ENCODE measurements at places on chromosomes 13 and 19. TPM values are rescaled to one million over a fixed set of nuclear protein-coding genes. Genes with fewer than 3 reads are reported as not detected.

Gene ACP7
- 0.10 TPM for total RNA-seq

Gene DOCK6
- 16.5 TPM for total RNA-seq

Gene KLK4
- total RNA-seq, result not detected

Gene GAS6
- total RNA-seq, result 41.4 TPM

Gene IGFL4
- 3.3 TPM for total RNA-seq

Gene FCER2
- total RNA-seq, result 0.50 TPM

- DNase-seq, result no peak
Observed at GRCh38 chr19:6707011-6707657, 13.3 kb downstream of the C3 start.

- DNase-seq, result no peak
Observed at GRCh38 chr13:112713517-112714253, 23.8 kb downstream of the ATP11A start.

DNA sequence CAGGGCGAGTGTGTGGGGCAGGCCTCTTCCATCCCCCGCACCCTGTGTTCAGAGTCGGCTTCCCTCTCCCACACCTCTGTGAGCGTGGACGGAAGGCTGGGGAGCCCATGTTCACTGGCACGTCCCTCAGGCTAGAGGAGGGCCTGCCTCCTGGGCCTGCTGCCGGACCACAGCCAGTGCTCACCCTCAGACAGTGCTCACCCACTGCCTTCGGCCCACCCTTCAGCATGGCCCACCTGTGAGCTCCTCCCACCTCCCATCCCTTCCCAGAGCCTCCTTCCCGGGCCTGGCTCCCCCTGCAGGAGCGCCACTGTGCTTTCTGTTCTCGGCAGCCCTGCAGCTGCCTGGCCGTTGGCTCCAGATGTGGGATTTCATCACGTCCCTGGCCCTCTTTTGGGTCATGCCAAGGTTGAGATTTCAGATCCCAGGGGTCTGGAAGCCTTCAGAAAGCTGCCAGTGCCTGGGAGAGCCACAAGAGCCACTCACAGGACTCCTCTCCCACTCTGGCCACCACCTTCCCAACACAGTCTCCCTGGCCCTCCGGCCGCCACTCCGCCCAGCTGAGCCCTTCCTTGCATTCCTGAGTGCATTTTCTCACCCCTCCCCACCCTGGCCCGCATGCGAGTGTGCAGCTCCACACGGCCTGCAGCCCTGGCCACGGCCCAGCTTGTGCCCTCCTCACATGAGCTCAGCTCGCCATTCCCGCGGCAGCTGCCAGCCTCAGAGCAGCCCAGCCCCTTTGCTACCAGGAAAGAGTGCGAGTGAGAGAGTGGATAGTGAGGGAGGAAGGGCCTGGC, 25.3 kb downstream of the CAPN12 start:
- no peak for DNase-seq

DNA sequence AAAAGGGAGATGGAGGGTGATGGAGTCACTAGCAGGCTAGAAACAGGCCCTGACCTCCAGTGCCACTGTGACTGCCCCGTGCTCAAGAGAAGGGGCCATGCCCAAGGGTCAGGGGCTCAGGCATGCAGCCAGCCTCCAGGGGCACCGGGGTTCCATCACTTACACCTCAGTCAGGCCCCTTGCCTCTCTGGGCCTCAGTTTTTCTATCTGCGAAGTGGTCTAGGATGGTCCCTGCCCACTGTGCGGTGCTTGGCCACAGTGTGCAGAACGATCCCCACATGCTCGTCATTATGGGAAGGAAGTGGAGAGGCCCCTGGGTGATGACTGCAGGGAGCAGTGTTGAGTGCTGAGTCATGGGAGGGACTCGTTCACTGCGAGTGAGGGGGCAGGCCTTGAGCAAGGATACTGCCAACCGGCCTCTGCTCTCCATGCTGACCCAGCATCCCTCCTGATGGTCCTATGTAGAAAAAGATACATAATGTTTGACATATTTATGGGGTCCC, 23.1 kb downstream of the TMED1 start:
- DNase-seq, result no peak

GRCh38 chr13:39433651-39434050, 169.3 kb downstream of the LHFPL6 start:
- DNase-seq, result no peak

- no peak for DNase-seq
Observed at GRCh38 chr13:63044589-63045313, 1629.1 kb upstream of the PCDH20 start.

DNA sequence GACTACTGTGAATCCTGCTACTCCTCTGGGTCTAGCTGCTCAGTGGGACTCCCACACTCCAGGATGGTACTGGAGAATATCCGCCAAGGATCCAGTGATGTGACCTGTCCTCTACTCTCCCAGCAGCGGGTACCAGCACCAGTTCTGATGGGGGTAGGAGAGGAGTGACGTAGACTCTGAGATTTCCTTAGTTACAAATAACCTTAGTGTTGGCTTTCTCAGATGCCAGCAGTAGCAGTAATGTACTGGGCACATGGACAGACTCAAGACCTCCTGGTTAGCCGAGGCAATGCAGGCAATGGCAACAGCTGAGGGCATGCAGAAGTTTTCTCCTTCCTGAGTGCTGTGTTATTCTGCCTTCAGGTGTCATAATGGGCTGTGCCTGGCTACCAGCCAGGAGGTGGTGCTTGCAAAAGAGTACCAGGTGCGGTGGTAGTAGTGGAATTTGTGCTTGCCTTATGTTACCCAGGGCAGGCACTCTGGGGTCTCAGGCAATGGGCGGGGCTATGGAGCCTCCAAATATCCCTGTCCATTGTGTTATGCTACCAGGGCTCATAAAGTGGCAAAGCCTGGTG, 105.3 kb upstream of the KLF5 start:
- DNase-seq, result no peak

DNA sequence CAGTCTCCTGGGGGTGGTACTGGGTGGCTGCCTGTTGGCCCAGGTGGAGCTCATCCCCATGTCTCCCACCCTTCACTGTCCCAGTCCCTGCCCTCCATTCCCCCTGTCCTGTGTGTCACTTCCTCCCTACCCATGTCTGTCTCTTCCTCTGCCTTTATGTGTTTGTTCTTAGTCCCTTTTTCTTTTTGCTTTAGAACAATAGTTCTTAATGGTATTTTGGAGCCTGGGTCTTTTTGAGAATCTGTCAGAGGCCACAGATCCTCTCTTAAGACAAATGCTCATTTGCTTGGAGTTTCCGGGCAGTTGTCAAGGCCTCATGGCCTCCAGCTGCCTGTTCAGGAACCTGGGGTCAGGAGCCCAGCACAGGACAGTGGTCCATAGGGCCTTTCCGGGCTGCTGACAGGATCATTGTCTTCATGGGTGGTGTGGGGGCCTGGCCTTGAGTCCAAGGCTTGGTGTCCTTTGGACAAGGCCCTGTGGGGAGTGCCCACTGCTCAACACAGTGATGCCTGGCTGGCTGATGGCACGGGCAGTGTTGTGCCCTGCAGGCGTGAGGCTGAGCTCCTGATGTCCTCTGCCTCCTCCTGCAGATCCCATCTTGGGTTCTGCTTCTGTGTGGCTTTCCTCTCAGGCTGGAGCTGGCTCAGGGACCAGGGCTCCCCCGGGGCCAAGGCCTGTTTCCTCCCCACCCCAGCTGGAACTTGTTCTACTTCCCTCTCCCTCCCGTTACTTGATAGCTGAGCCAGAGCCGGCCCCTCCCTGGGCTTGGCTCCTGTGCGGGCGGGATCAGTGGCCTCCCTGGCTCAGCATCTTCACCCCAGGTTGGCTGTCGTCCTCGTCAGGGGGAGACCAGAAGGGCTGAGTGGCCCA, 3.5 kb downstream of the EGLN2 start:
- no peak for DNase-seq

- no peak for DNase-seq
Observed at GRCh38 chr13:40657951-40658350, 8.5 kb downstream of the FOXO1 start.

- no peak for DNase-seq
Observed at GRCh38 chr13:51818276-51818675, 14.3 kb upstream of the DHRS12 start.

DNA sequence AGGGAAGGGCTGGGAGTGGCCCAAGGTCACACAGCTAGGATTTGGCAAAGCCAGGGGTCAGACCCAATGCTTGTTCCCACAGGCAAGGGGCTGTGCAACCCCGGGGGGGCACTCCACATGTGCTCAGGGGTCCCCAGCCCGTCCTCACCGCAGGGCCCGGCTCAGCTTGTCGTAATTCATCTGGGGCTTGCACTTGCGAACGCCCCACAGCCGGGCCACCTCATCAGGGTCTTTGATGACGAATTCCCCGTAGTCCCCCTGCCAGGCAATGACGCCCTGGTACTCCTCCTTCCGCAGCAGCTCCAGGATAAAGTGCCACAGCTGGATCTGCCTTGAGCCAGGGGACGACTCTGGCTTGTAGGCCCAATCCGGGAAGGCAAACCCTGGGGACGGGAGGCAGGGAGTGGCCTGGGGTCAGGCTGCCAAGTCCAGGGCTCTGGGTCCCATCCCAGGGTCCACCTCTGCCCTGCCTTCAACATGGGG, 4.7 kb downstream of the ERF start:
- DNase-seq, result no peak

GRCh38 chr13:96809366-96810096, 184.7 kb downstream of the OXGR1 start:
- no peak for DNase-seq

GRCh38 chr13:113622791-113623490, 35.1 kb downstream of the ATP4B start:
- DNase-seq, result no peak

DNA sequence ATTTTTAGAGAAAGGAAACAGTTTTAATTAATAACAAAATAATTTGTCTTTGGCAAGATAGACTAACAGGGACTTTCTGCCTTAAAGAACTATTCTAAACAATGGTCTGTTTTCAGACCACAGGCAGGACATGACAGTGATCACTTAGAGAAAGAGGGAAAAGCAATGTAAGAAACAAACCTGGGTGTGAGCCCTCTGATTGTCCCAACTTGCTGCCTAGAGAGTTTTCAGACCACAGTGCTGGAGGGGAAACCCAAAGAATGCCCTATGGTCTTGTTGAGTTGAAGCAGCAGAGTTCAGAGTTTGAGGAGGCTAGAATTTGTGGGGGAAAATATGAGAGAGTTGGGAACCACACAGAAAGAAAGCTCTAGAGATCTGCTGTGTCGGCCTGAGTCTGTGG, 38.1 kb downstream of the DGKH start:
- DNase-seq, result no peak

DNA sequence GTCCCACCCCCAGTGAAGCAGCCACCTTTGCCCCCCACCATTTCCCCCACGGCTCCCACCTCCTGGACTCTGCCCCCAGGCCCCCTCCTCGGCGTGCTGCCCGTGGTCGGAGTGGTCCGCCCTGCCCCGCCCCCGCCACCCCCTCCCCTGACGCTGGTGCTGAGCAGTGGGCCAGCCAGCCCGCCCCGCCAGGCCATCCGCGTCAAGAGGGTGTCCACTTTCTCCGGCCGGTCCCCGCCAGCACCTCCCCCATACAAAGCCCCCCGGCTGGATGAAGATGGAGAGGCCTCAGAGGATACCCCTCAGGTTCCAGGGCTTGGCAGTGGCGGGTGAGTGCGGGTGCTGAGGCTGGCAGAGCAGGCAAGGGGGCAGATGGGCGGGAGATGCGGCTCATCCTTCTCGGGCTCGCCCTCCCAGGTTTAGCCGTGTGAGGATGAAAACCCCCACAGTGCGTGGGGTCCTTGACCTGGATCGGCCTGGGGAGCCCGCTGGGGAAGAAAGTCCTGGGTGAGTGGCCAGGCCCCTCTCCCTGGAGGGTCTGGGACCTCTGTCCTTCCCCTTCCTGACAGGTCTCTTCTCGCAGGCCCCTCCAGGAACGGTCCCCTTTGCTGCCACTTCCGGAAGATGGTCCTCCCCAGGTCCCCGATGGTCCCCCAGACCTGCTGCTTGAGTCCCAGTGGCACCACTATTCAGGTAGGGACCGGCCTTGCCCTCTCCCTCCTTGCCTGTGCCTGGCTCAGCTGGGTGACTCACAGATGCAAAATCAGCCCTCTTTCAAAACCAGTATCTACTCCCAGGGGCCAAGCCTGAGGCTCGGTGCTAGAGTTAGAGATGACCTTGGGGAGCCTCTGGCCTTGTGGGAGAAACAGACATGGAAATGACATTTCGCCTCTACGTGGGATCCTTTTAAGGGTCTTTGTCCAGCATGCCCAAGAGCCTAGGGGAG, 8.8 kb downstream of the IGFLR1 start:
- DNase-seq, result no peak

DNA sequence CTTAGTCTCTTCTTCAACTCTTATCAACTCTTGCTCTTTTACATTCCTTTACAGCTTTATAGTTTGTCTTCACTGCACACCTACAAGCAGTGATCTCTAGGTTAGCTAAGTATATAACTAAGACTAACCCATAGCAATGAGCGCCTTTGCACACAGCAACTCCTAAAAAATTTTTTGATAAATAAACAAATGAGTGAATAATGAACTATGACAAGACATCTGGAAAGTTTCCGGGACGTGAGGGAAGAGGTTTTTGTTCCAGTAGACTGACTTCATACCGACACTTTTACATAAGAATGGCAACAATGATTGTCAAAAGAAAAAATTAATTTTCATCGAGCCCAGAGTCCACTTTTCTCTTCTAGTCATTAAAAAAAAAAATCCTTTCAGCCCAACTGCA, 98.3 kb downstream of the ELF1 start:
- peak; percentile 3 for DNase-seq

- DNase-seq, result no peak
Observed at GRCh38 chr13:113646376-113646775, 11.6 kb downstream of the ATP4B start.

DNA sequence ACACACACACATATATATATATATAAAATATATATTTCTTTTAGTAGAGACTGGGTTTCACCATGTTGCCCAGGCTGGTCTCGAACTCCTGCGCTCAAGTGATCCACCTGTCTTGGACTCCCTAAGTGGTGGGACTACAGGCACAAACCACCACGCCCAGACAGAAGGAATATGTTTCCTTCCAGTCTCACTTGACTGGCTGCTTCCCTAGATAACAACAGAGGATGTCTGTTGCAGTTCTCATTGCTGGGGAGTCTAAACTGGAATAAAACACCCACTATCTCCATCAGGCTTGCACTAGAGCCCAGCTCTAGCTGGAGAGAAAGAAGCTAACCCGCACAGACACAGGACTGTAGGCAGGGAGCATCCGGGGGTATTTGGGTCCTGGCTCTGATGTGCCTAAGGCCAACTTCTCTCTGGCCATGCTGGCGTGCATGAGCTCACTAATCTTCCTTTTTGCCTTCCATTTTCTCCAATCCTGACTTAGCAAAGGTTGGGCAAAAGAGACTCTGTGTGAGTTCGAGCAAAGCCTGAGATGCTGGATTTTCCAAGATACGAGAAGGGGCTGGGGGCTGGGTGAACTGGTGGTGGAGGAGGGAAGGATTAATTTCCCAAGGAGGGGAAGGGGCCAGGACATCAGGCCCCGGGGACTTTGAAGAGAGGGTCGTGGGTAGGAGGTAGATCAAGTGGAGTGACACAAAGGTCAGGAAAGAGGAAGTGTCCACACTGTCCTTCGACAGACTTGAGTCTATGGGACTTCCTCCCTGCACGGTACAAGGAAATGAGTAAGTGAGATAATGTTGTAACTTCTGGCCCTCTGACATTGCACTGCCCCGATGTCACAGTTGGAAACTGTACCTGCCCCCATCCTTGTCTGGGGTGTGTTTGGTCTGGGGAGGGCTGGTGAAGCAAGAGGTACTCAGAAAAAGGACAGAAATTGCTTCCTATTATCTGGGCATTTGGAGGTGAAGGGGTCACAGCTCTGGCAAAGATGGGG, 22.5 kb upstream of the ALOX5AP start:
- no peak for DNase-seq

GRCh38 chr13:78420814-78421213, 182.5 kb downstream of the POU4F1 start:
- DNase-seq, result no peak
